Sciatic nerve (tissue), 2 donors: ENCODE measurements at places on chromosomes 6 and 20.
A peak's percentile ranks its signal among the peaks of the same experiment; 100 is the strongest.

GRCh38 chr6:159983641-159984080 is 14.8 kb downstream of the IGF2R start:
- DNase-seq, result no peak

- DNase-seq, result no peak
Measured at GRCh38 chr20:40233406-40233805, 455.6 kb downstream of the MAFB start.

GRCh38 chr6:107114926-107115694 is at the start of gene BEND3:
Gene BEND3, minus strand, starts transcription at chr6:107115515. Its CDS starts 16,230 bp downstream, at chr6:107099285.
- DNase-seq, result peak; percentile 63

DNA sequence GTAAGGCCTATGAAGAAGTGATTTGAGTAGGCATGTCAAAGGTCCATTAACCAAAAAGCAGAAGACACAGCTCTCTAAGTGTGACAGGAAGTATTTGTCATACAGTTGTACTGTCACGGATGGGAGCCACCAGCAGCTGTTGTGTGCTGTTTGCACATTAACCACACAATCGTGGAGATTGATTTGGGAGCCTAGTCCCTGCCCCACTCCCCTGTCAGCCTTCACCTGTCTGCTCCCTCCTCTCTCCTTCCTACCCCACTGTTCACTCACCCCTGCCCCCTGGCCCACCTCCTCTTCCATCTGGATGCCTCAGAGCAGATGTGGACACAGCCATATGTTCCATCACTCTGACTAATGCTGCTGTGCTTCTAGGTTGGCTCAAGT is 124.7 kb upstream of the SPACA1 start:
- no peak for DNase-seq

DNA sequence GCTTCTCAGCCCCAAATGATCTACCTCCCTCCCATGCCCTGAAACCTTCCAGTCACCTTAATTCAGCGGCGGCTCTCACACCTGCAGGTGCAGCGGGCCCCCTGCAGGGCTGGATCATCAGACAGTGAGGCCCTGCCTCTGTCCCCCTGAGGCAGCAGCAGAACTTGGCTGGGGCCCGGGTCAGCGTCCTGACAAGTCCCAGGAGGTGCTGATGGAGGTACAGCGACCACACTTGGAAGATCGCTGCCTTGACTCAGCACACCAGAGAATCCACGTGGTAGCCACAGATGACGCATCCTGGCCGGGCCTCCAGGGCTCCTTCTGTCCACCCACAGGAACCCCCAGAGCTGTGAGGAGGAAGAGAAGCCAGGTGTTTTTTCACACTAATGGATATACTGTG is 116.4 kb upstream of the THBS2 start:
- DNase-seq, result no peak

DNA sequence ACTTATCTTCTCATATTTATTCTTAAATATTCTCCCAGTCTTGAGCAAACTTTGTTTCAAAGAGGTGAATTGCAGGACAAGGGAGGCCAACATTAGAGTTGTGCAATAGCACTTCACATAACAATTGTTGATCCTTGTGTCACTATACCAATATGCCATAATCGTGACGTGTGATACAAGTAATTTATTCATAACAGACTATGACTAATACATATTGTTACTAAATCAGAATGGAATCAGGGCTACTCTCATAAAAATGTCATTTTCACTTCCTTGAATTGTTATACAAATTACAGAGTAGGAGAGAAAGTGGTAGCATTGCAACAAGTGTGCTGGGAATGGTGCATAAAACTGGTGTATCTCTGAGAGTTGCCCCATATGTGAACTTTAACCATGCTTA is 37.2 kb upstream of the PLCB1 start:
- DNase-seq, result no peak

- DNase-seq, result no peak
Measured at GRCh38 chr6:107633680-107634323, 143.9 kb downstream of the SOBP start.

DNA sequence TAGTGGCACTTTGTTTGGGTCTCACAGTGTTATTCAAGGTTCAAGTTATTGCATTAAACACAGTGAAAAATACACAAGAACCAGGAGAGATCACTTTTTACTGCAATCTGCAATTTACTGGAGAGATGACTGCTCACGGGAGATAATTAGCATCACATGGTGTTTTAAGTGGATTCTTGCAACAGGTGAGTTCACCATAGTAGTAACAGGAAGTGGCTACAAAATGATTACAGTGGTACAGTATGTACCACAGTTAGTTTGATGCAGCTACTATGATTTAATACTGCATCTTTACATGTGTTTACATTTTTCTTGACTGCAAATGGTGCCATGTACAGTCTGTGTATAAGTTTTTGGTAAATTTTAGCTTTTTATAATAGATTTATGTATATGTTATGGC is 96.5 kb upstream of the SCP2D1 start:
- DNase-seq, result no peak

DNA sequence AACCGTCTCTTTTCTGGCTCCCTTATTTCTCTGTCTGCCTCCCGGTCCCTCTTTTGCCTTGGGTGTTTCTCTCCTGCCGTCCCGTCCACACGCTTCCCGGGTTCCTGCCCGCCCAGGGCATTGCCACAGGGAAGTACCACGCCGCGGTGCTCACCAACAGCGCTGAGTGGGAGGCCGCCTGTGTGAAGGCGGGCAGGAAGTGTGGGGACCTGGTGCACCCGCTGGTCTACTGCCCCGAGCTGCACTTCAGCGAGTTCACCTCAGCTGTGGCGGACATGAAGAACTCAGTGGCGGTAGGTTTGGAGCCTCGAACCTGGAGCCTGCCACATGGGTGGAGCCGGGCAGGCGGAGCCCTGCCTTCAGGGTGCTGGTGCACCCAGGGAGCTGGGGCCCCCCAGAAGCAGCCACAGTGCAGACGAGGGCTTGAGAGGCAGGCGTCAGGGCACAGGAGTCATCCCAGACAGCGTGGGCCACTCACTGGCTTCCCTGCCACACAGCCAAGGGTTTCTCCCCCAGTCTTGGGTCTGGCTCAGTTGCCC is 21.3 kb downstream of the NPEPL1 start:
- DNase-seq, result peak; percentile 49

DNA sequence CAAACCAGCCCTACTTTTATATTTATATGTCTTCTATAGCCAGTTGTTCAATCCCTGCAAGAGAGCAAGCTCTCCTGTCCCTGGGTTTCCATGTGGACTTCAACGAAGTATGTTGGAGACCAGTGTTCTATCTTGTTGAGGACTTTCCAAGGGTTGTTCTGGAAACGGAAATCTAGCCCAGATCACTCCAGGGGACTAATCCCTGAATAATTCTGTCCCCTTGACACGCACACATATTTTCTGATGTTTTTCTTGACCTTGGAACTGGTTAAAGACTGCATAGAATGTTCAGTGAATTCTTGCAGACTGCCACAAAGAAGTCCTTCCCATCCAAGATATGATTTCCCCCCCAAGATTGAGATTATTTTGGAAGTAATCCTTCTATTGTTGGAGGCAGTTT is 9.5 kb upstream of the MYLK2 start:
- no peak for DNase-seq

DNA sequence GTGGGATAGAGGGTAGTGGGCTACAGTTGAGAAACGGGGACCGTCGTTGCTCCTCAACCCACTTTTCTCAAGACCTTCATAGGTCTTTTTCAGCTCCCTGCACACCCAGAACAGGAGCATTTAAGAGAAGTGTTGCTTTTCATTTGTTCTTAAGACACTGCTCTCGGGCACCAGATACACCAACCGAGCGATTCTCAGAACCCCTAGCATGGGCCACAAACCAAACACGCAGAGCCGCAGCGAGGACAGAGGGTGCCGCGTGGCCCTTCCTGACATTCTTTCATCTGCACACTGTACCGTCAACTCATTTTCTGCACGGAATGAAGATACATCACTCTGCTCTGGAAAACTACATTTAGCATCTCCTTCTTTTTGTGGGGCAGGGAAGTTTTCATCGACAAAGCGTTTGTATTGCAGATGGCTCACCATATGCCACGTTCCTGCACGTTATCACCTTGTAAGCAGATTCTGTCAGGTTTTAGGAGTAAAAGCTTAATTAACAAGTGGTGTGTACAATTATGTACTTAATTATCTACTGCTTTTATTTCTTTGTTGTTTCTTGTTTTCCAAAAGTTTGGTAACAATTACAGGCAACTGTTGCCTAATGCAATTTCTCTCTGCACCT is 70.4 kb upstream of the MLN start:
- DNase-seq, result no peak

- no peak for DNase-seq
Measured at GRCh38 chr20:14609328-14610221, 272.2 kb upstream of the FLRT3 start.

DNA sequence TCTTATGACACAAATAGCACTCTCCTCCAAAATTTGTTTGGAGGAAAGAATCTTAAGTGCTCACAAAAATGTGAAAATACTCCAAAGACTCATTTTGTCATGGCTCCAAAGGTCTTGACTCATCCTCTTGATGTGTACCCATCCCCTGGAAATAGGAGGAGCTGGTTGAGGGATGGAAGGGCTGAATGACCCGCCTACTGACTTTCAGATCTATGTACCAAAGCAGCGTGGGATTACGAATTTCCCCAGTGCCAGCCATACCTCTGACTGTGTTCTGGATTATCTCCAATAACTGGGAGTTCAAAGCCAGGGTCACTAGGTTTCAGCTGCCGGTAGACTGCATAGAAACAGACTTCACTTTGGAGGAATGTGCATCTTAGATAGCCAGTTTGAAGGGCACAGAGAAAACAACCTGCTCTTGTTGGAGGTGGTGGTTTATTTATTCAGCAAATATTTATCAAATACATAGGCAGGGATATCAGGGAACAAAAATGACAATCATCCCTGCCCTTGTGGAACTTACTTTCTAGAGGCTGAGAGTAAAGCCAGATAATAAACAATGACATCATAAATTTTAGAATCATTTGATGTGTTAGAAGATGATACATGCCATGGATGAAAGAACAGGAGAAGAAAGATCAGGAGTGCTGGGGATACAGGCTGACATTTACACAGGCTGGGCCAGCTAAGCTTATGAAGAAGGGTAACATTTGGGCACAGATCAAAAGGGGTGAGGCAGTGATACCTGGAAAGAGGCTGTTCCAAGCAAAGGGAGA is 246.6 kb downstream of the TBXT start:
- DNase-seq, result no peak

DNA sequence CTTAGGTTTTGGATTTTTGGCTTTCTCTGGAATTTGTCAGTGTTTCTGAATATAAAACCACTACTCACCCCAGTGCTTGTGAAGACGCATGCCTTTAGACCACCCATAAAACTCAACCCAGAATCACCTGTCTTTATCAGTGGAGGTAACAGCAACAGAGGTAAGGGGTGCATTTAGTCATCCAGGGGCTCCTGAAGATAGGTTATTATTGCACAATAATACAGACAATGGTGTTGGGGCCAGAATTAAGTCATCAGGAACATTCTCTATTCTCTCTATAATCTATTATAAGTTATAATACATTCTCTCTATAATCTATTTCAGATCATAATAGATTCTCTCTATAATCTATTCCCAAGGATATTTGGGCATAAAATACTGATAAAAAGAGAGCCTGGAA is 100.2 kb upstream of the KCNQ5 start:
- DNase-seq, result no peak

DNA sequence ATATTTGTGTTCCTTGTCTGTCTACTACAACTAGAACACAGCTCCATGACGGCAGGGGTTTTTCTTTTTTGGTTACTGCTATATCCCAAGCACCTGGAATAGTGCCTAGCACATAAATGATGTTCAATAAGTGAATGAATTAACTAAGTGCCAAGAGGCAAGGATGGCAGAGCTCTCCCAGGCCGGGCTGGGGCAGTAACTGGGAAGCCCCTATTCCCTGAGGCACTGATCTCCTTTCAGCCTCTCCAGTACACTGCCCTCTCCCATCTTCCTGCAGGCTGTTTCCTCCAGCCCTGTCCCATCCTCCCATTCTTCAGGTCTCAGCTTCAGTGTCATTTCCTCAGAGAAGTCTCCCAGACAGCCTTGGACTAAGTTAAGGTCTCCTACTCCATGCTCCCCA is 29.0 kb upstream of the SPDEF start:
- no peak for DNase-seq

DNA sequence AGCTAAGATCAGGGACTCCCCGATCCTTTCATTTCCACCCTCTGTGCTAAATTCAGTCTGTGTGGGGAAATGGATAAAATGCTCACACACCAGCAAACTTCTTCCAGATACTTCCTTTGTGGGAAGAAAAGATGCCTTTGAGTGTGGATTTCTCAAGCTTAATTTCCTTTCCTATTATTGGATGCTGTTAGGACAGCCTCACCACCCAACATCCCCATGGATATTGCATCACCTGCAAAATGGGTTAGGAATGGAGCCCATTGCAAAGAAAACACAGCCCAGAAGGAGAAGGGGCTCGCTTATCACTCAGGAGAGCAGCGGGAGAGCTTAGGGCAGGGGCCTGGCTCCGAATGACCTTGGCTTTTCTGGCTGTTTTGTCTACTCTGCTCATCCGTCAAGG is 272.2 kb downstream of the CDC5L start:
- no peak for DNase-seq
